ENCODE measurements at places on chromosomes 12 and 14.
A peak's percentile ranks its signal among the peaks of the same experiment; 100 is the strongest.

GRCh38 chr14:21287168-21287567 lies 7.3 kb downstream of the RPGRIP1 start:
- DNase-seq: no peak

DNA sequence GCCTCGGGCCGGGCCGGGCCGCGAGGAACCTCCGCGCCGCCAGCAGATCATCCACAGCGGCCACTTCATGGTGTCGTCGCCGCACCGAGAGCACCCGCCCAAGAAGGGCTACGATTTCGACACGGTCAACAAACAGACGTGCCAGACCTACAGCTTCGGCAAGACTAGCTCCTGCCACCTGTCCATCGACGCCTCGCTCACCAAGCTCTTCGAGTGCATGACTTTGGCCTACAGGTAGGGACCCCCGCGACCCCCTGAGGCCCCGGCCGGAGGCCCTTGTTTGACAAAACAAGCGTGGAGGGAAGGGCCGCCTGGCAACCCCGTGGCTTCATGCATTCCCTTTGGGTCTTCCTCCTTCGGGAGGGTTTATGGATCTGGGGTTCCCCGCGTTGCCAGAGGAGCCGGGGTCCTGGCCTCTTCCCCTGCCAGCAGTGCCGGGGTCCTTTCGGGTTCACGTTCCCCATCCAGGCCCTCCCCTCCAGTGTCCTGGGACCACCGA lies 526 bp downstream of the MLXIP start:
- no peak for DNase-seq

DNA sequence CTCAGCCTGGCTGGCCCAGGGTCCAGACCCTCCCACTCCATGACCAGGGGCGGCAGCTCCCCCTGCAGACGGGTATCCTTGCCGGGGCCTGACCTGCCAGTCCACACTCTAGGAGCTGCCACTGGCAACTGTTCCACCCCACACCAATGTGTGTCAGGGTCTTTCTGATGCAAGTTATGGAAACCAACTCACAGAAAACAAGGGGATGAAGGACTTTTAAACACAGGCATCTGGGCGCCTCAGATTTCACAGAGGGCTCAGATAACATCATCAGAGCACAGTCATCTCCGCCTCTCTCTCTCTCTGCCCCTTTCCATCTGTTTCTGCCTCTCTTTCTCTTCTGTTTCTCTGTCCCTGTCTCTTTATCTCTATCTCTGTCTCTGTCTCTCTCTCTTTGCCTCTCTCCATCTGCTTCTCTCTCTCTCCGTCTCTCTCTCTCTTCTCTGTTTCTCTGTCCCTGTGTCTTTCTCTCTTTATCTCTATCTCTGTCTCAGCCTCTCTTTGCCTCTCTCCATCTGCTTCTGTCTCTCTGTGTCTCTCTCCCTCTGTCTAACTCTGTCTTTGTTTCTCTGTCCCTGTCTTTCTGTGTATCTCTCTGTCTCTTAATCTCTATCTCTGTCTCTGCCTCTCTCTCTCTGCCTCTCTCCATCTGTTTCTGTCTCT lies 67.4 kb upstream of the FBRSL1 start:
- no peak for DNase-seq

- DNase-seq: no peak
Observed at GRCh38 chr14:104209985-104210816, 71.8 kb downstream of the KIF26A start.

GRCh38 chr14:58695514-58695913 lies 57.8 kb downstream of the DACT1 start:
- no peak for DNase-seq

DNA sequence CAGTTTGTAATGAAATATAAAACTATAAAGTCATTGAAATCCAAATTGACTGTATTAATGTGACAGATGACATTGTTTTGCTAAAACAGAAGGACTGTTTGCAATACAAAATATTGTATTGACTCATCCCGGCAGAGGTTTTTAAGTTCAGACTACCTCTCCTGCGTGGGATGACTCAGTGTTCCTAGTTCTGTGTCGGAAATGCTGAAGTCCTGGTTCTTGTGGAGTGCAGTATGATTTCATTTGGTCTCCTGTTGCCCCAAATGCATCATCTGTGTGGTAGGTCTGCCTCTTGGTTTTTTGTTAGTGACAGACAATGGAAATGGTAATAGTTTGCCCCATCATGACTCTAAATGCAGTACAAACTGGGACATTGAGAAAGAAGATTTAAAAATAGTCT lies 27.8 kb downstream of the PELI2 start:
- no peak for DNase-seq

DNA sequence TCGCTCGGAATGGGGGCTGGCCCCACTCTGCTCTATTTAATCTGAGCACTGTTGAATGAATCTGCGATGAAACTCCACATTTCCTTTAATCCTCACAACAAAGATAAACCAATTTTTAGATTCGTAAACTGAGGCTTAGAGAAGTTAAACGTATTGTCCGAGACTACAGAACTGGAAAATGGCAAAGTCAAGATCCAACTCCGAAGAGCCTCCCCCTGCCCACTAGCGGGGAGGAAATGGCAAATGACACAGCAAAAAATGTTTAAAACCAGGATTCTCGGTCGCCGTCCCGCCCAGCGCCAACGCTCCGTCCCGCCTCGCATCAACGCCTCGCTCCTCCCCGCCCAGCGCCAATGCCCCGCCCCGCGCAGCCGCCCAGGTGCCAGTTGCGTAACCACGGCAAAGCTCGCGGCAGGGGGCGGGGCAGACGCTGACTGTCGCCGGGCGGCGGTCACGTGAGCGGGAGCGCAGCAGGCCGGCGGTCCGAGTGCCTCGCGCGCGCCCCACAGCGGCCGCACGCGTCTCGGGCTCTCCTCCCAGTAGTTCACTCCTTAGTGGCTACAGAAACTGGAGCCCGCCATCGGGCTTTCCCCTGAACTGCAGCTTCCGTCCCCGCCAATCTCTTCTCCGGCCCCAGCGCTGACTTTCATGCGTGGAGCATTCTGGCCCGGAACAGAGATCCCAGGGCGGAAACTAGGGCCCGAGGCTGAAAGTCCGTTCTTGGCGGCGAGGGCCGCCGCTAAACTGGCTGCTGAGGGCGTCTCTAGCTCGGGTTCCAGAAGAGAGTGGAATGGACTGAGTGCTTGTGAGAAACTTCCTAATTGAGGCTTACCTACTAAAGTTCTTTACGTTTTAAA lies 13.6 kb upstream of the LRRC23 start:
- peak; percentile 96 for DNase-seq

GRCh38 chr12:90355711-90356355 lies 599.1 kb downstream of the CCER1 start:
- no peak for DNase-seq

GRCh38 chr12:121443193-121443870 lies 43.4 kb downstream of the RNF34 start:
- DNase-seq: peak; percentile 46

GRCh38 chr14:49594347-49595091 lies 4.2 kb upstream of the LRR1 start:
- DNase-seq: no peak

DNA sequence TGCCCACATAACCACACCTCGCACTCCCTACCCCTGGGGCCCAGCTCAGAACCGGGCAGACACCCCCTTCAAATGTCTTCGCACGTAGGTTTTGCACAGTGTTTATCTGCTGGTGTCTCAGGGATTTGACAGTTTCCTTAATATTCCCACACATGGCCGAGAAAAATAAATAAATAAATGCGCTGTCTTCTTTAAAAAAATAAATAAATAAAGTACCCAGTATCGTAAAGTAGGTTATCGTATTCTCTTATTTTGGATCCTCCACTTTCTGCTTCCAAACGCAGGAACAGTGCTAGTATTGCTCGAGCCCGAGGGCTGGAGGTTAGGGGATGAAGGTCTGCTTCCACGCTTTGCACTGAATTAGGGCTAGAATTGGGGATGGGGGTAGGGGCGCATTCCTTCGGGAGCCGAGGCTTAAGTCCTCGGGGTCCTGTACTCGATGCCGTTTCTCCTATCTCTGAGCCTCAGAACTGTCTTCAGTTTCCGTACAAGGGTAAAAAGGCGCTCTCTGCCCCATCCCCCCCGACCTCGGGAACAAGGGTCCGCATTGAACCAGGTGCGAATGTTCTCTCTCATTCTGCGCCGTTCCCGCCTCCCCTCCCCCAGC lies 710 bp upstream of the FOS start:
- DNase-seq: no peak

- DNase-seq: no peak
Observed at GRCh38 chr14:90201344-90201743, 55.0 kb upstream of the PSMC1 start.

GRCh38 chr14:56247495-56248200 lies 129.4 kb downstream of the PELI2 start:
- no peak for DNase-seq

GRCh38 chr12:102021540-102022246 lies 40.1 kb downstream of the WASHC3 start:
- DNase-seq: no peak

- DNase-seq: no peak
Observed at GRCh38 chr12:56257071-56257470, 1.1 kb downstream of the ANKRD52 start.

GRCh38 chr12:130185455-130186391 lies 23.5 kb downstream of the FZD10 start:
- no peak for DNase-seq

DNA sequence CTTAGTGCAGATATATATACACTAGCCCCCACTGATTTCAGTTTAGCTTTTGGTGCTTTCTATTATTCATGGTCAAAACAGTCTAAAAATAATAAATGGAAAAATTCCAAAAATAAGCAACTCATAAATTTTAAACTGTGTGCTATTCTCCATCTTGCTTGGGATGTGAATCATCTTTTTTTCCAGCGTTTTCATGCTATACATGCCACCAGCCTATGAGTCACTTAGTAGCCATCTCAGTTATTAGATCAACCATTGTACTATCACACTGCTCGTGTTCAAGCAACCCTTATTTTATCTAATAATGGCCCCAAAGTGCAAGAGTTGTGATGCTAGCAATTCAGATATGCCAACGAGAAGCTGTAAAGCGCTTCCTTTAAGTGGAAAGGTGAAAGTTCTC lies 73.9 kb upstream of the KRR1 start:
- no peak for DNase-seq

GRCh38 chr12:79973801-79974200 lies 38.9 kb upstream of the PPP1R12A start:
- DNase-seq: no peak

DNA sequence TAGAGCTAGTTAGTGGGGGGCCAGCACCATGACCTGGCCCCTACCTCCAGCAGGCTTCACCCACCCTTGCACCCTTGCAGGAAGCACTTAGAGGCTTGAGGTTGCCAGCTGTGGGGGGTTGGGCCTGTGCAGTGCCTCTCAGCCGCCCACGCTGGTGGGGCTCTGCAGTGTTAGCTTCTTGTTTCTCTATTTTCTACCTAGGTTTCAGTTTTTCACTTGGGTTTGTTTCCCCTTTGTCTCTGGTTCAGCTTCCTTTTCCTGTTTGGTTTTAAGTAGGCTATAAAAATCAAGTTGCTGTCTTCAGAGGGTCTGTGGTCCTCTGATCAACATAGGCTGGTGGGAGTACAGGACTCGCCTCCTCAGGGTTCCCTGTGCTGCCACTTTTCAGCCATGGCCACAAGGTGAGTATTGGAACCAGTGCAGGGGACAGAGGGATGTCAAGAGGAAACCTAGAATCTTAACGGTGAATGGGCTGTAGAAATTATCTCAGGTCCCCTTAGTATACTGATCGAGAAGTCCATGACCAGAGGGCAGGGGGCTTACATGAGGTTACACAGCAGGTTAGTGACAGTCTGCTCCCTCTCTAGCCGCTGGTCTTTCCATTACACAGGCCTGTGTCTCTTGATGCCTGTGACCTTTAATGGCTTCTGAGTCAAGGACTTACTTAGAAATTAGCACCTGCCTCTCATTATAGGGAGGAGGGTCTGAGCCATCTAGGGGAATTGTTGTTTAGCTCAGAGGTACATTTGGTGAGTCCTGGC lies at the start of gene EVL:
Gene EVL (plus strand): TSS at position 312 of the 761 bp plus-strand sequence. CDS start 79 bp downstream, at position 391.
- DNase-seq: peak; percentile 78

- DNase-seq: no peak
Observed at GRCh38 chr12:106248312-106248845, 559 bp upstream of the CKAP4 start.

DNA sequence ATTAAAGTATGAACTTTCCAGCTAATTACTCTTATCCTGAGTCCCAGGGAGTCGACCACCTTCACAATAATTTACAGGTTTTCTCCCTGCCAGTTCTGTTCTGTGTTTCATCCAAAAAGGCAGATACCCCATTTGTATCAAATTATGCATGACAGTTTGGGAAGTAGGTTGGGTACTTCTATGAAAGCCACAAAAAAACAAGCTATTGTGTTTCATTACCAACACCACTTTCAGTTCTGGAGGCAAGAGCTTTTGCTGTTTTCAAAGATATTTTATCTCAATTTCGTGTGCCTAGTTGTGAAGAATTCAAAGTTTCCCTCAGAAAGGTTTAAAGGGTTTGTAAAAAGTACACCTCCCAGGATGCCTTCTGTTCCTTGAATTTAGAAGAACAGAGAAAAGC lies 557.4 kb downstream of the FLRT2 start:
- no peak for DNase-seq

DNA sequence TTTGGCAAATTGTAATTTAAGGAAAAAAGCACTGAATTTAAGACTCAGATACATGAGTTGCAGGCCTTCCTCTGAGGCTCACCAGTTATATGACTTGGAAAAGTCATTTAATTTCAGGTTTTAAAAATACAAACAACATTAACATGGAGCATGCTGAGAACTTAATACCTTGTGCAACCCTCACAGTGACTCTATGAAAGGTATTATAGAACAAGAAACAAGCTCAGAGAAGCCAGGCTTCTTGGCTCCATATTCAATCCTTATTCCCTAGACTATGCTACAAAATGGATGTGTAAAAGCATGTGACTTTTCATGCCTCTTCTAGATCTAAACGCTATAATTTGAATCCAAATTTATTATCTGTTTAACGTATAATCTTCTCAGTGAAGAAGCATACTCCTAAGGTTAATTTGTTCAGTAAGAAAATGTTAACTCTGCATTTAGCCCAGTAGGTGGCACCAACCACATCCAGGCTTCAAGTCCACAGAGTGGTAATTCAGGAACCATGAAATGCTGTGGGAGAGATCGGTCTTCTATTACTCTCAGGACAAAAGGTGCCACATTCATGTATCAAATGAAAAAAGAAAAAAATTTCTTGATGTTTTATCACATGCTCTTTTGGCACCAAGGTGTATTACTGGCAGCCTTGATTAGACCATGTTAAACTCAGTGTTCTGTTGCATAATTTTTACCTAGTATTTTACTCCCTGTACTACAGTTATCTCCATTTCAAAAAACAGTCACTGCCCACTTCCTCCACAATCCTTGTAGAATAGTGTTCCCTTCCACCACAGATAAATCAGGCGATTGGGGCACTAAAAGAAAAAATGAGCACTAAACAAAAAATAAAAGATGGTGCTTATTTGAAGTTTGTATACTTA lies 9.3 kb downstream of the CCDC196 start:
- no peak for DNase-seq

DNA sequence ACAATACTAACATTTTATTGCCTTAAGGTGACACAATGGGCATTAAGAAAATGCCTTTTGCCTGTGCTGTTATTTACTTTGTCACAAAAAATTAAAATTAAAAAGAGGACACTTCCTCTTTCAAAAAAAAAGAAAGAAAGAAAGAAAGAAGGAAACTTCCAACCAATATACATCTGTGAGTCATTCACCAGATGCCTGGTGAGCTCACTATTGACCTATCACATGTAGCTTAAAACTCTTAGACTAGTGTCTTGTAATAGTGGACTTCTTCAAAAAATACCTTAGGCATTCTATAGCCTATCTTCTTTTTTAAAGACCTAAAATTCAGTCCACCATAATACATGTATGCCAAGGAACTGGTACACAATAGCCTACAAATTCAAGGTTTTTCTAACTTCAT lies 4.9 kb upstream of the SOX5 start:
- DNase-seq: no peak
